Dermis microvascular lymphatic vessel endothelial cell (primary cell): ENCODE measurements at places on chromosomes 7 and 10.

- DNase-seq, result no peak
Measured at GRCh38 chr10:46050941-46051623, 5.0 kb upstream of the MSMB start.

GRCh38 chr10:110577056-110577455, 9.6 kb downstream of the SMC3 start:
- DNase-seq, result no peak

DNA sequence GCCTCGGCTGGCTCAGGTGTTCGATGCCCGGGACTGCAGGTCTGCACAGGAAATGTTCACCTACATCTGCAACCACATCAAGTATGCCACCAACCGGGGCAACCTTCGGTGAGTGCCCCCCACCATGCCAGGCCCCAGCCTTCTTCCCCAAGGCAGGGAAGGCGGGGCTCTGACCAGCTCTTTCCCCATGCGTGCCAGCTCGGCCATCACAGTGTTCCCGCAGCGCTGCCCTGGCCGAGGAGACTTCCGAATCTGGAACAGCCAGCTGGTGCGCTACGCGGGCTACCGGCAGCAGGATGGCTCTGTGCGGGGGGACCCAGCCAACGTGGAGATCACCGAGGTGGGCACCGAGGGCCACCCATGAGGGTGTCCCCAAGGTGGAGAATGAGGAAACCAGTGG, 7.5 kb downstream of the NOS3 start:
- DNase-seq, result no peak

GRCh38 chr7:114789871-114790311, 132.0 kb upstream of the MDFIC start:
- no peak for DNase-seq

DNA sequence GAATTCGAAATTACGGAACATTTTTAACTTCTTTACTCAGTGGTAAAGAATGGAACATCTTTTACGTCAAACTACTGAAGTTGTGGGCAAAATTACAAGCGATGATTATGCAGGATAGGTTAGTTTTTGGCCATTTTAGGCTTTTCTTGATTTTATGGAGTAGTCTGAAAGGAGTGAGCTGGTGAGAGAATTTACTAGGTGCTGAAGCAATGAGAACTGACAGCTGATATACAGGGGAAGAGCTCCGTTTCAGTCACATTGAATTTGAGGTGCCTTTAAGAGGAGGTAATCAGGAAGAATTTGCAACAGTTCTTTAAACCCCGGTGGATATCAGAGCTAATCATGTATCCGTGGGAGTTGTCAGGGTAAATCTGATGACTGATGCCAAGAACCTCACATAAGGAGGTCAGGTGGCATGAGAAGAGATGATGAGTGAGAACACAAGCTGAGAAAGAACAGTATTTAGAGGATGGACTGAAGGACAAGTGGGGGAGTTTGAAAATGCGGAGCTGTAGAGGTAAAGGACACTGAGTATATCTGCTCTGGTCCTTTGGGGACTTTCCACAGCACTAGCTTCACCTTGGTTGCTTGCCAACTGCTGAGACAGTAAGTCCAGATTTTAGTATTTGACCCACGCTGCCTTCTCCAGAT, 104.3 kb downstream of the AHR start:
- DNase-seq, result no peak

DNA sequence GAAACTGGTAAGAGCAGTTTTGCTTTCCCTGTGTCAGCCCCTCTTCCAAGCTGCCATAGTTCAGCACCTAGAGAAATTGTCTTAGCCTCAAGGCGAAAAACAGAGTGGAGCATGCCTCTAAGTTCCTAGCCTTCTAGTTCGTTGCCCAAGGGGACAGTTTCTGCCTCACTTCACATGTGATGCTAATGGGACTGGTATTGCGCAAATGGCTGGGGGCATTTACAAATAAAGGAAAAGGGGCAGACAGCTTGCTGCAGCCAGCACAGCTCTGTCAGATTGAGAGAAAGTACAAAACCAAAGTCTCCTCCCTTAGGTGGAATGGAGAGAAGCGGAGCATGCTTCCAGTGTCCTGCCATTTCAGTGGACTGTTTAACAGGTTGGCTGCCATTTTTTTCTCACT, 567.7 kb downstream of the ETV1 start:
- DNase-seq, result no peak
